Bladder microvascular endothelial cell (primary cell): ENCODE measurements at places on chromosomes 12 and 14. TPM values are rescaled to one million over a fixed set of nuclear protein-coding genes. Genes with fewer than 3 reads are reported as not detected.

The CLEC4A gene
- 0.19 TPM in 1 of 2 replicates, not detected in the other for total RNA-seq

The ACOT4 gene
- total RNA-seq = 0.49 and 0.76 TPM in 2 replicates

The SMIM41 gene
- under 0.01 and 0.13 TPM in 2 replicates for total RNA-seq

The SERPINA12 gene
- total RNA-seq = not detected in 2 replicates

The TAS2R46 gene
- 1.5 and 6.5 TPM in 2 replicates for total RNA-seq

The KCNH3 gene
- 0.06 TPM in 1 of 2 replicates, not detected in the other for total RNA-seq

The POLR3B gene
- 5.5 and 10.3 TPM in 2 replicates for total RNA-seq

The HEBP1 gene
- 13.8 and 35.7 TPM in 2 replicates for total RNA-seq

The TPH2 gene
- total RNA-seq = not detected in 2 replicates

The ARHGAP9 gene
- under 0.01 TPM in 1 of 2 replicates, not detected in the other for total RNA-seq

The INHBE gene
- under 0.01 TPM in 1 of 2 replicates, not detected in the other for total RNA-seq

The SLC8A3 gene
- 0.16 and 1.3 TPM in 2 replicates for total RNA-seq

The LTBP2 gene
- total RNA-seq = 114 and 133 TPM in 2 replicates

The SLC39A9 gene
- 58.8 and 114 TPM in 2 replicates for total RNA-seq

The SPX gene
- 0.06 and 0.16 TPM in 2 replicates for total RNA-seq

The ZFYVE1 gene
- total RNA-seq = 11.2 and 29.9 TPM in 2 replicates

The RFX4 gene
- not detected in 2 replicates for total RNA-seq

The COX8C gene
- total RNA-seq = not detected in 2 replicates

The OR6C3 gene
- total RNA-seq = not detected in 2 replicates

The FOXA1 gene
- total RNA-seq = not detected in 2 replicates

The MOK gene
- total RNA-seq = 1.8 and 2.8 TPM in 2 replicates

The CLEC9A gene
- not detected in 2 replicates for total RNA-seq
